ENCODE measurements at places on chromosomes 13 and 19. TPM values are rescaled to one million over a fixed set of nuclear protein-coding genes. Genes with fewer than 3 reads are reported as not detected.

The MYO16 gene
- total RNA-seq, result not detected

The ACTL9 gene
- not detected for total RNA-seq

The C1QTNF9 gene
- not detected for total RNA-seq

The ANGPTL4 gene
- 11.4 TPM for total RNA-seq

The ARGLU1 gene
- total RNA-seq, result 38.4 TPM

The NFIX gene
- total RNA-seq, result 81.4 TPM

The KLF12 gene
- 19.8 TPM for total RNA-seq

The BST2 gene
- not detected for total RNA-seq

The PSG6 gene
- not detected for total RNA-seq

The ZNF57 gene
- total RNA-seq, result 4.6 TPM

The RCBTB2 gene
- 20.4 TPM for total RNA-seq

The RAD23A gene
- 88.5 TPM for total RNA-seq

The KLK10 gene
- not detected for total RNA-seq

The NLRP4 gene
- total RNA-seq, result not detected

The C13orf42 gene
- total RNA-seq, result not detected

DNA sequence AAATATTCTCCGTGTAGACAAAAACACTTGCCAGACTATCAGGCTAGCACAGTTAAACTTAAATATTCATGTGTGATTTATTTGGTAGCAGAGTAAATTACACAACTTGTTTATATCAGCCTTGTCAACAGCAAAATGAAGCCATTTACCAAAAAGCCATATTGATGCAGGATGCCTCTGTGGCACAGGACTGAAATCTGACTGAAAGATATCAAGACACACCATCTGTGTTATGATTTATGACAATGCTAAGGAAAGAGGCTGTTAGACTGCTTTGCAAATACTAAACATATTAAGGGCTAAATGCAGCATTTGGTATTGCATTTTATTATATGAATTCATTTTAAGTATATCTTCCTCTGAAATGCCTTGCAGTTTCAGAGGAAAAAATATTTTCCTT is 44.8 kb upstream of the FNDC3A start:
- DNase-seq, result no peak

GRCh38 chr19:35352177-35352447 is 4.4 kb downstream of the FFAR1 start:
- DNase-seq, result no peak

- no peak for DNase-seq
Observed at GRCh38 chr13:20057214-20057613, 98.7 kb downstream of the ZMYM2 start.

GRCh38 chr13:105871326-105871725 is 664.1 kb downstream of the EFNB2 start:
- DNase-seq, result no peak

DNA sequence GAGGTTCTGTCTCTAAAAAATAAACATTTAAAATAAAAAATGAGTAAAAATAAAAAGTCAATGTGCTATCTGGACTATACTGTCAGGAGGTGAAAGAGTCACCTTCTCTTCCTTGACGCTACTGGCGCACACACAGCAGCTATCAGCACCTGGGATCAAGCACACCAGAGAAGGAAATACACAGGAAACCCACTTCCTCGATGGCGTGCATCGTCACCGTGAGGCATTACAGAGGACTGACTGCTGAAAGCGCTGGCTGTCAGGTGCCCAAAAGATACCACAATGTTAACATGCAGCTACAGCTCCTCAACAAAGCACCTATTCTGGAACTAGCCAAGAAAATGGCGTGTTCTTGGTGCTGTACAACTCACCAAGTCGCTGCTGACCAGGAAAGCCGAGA is 6.1 kb downstream of the SLC35E1 start:
- DNase-seq, result no peak

DNA sequence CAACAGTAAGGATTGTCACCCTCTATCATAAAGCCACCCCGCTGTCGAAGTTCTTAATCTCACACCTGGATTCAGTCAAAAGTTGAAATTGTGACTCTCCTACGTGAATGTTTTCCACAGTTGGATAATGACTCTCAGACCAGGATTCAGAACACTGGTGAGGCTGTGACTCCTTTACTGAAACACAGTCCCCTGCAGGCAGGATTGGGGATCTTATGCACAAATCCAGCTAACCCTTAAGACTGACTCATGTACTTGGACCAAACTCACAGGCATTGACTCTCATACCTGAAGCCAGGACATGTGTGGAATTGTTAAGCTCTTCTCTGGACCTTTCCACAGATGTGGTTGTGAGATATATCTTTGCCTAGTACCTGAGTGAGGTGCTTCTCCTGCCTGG is 46.8 kb downstream of the ZNF85 start:
- no peak for DNase-seq

- DNase-seq, result no peak
Observed at GRCh38 chr19:35822579-35822978, 9.9 kb upstream of the PRODH2 start.

GRCh38 chr19:19356901-19357566 is 36.4 kb downstream of the MAU2 start:
- no peak for DNase-seq

DNA sequence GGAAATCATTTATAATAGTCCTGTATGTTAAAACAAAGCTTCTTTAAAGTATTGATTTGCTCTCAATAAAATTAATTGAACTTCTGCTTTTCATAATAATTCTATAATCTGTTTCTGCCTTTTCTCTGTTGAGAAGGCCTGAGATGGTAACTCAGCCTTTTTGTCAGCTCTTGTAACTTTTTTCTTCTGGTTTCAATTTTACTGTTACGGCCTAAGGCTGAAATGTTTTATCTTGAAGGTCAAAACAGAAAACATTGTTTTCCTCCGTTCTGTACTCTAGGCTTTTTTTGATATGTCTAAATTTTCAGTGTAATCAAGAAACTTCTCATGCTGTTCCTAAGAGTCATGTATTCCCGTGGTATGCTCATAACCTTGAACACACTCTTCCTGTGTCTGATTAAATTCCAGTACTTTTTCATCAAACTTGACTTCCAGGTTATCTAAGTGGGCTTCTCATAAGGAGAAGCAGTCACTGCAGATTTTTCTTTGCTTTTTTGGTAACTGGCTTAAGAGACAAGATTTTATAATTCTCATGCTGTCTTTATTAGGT is 7.6 kb upstream of the NAXD start:
- no peak for DNase-seq

DNA sequence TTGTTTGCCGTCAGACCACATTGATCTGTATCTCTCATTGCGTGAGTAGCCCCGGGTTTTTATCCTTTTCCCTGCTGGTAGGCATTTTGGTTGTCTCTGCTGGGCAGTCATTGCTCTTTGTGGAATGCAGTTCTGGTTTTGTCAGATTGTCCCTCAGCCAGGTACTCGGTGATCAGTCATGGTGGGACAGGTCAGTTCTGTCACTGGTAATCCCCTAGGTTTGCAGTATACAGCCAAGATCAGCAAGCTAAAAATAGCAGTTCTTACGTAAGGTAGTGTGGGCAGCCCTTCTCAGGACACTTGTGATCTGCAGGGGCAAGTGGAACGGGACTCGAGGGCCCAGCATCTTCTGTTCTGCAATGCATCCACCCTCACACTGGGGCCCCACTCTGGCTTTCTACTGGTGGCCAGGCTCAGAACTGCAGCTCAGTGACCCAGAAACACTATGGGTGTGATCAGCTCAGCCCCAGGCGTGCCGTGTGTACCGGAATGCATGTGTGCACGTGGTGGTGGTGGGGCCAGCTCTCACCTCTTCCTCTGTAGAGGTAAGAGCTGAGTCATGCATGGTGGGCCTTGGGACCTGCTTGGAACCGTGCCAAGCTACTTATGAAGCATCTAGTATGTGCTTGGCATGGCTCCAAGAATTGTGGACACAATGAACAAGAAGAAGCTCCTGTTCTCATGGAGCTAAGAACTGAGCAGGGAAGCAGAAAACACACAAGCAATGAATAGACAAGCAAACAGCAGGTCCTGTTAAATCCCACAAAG is 6.3 kb downstream of the PLEKHF1 start:
- peak; percentile 36 for DNase-seq

DNA sequence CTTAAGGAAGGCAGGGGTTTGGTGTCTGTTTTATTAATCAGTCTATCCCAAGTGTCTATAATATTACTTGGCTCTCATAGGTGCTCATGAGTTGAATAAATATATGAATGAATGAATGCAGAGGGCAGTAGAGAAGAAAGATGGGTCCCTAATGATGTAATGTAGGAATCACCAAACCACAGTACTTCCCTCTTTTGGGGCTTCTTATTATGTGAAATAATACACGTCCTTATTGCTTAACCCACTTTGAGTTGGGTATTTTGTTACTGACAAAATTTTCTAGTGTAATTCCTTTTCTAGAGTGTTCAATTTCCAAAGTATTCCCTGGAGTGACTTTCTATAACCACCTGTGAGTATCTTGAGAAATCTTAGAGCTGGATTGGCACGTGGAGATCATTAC is 13.2 kb downstream of the KLK5 start:
- no peak for DNase-seq

- DNase-seq, result no peak
Observed at GRCh38 chr13:70703755-70704154, 595.5 kb upstream of the KLHL1 start.

GRCh38 chr13:51684076-51684475 is 99.8 kb downstream of the WDFY2 start:
- DNase-seq, result peak; percentile 77

- DNase-seq, result no peak
Observed at GRCh38 chr13:53182724-53183123, 154.1 kb downstream of the OLFM4 start.

- DNase-seq, result no peak
Observed at GRCh38 chr19:15517778-15518177, 9.5 kb downstream of the CYP4F22 start.

- peak; percentile 48 for DNase-seq
Observed at GRCh38 chr13:108214441-108215271, 680 bp downstream of the LIG4 start.

GRCh38 chr19:18800079-18800478 is 9.0 kb upstream of the COMP start:
- no peak for DNase-seq

DNA sequence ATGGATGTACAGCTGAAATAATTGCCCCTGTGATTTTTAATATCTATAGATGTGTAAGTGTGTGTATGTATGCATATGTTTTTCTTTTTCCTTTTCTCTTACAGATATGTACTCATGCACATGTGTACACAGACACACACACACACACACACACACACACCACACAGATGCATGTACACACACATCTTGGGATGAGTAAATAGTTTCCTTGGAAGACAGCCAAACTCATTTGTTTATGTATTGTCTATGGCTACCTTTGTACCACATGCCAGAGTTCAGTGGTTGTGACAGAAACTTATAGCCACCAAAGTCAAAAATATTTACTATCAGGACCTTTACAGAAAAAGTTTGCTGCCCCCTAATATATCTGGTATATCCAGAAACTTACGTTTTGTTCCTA is 192.6 kb downstream of the MAB21L1 start:
- peak; percentile 15 for DNase-seq

- DNase-seq, result no peak
Observed at GRCh38 chr19:31418692-31419430, 69.6 kb upstream of the TSHZ3 start.

DNA sequence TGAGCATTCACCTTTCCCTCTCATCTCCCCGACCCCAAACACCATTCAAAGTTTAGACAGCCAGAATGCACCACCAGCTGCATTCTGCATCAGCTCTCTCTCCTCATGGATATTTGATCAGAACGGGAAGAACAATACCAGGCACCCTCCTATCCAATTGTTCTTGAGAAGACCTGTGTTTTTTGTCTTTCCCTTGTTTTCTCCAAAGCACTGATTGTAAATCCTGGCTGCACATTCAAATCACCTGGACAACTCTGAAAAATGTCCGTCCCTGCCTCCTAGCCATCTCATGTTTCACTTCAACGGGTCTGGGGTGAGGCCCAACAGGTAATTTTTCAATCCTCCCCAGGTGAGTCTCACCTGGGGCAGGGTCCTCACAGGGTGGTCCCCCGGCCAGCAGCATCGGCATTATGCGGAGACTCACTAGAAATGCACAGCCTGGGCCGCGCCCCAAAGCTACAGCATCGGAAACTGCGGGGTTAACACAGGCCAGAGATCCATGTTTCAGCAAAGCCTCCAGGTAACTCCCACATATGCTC is 5.5 kb downstream of the IRS2 start:
- no peak for DNase-seq

DNA sequence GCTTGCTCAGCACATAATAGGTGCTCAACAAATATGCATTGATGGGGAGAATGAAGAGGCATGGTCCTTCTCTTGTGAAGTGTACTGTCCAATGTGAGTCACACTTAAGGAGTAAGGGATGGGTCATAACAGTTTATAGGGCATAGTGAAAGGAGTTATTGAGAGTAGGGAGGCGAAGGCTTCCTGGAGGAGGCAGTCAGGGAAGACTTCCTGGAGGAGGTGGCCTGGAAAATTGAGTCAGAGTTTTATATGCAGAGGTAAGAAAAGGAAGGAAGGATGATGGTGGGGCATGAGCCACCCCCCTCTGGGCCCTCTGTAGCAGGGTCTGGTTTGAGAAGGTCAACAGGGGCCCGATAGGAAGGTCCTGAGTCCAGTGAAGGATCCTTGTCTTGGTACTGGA is 57.0 kb upstream of the ZNF536 start:
- DNase-seq, result no peak

DNA sequence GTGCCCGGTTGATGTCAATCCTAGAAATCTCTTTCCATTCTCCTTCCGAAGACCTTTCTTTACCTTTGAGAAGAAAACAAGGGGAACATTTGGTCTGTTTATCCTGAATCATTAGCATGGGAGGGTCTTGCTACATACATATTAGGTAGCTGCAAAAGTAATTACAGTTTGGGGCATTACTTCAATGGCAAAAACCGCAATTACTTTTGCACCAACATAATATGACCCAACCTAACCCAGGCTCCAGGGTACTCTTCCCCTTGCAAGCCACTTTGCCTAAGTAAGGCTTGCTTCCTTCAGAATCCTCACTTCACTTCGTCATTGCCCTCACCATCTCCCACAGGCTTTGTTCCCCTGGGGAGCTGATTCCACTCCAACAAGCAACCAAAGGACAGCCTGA is 662.7 kb downstream of the DIAPH3 start:
- no peak for DNase-seq

DNA sequence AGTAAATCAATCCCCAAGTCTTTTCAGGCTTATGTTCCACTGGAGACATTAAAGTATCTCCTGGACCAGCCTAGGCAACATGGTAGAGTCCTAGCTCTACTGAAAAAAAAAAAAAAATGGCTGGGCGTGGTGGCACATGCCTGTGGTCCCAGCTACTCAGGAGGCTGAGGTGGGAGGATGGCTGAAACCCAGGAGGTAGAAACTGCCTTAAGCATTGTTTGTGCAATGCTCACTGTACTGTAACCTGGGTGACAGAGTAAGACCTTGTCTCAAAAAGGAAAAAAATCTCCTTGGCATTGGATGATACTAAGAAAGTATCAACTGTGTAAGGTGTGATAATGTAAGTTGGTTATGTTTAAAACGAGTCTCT is 8.8 kb downstream of the KLK8 start:
- no peak for DNase-seq

- peak; percentile 94 for DNase-seq
Observed at GRCh38 chr13:98549006-98549727, 27.7 kb downstream of the STK24 start.

GRCh38 chr13:88887045-88887662 is 1216.0 kb downstream of the SLITRK5 start:
- no peak for DNase-seq
